NCI-H187 (cell line): ENCODE measurements at places on chromosomes 2 and 18.

GRCh38 chr2:238461051-238461450, 34.3 kb downstream of the ASB1 start:
- DNase-seq: no peak

GRCh38 chr2:235523486-235524150, 29.8 kb downstream of the AGAP1 start:
- DNase-seq: no peak

DNA sequence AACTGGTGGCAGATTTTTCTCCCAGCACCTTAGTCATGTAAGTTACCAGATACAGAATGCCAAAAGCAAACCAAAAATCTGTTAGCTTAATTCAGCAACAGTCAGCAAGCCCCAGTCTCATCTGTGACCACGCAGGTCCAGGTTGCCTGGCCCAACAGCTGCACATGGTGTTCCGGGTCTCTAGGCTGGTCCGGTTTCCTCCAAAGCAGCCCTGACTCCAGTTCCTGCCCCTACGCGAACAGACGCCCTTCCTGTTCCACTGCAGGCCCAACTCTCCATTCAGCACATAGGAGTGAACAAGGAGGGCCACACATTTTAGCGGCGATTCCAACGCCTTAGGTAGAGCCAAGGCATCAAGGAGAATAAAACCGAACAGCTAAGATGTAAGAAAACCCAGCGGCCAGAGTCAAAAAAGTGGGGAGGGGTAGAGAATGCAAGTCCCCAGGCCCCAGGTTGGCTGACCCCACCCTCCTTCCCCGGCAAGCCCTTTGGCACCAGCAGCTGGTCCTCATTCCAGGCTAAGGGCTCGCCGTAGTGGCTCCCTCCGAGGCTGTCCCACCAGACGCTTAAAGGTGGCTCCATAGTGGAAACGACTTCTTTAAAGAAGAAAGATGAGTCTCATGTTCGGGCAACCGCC, 1.5 kb downstream of the STK25 start:
- DNase-seq: no peak

DNA sequence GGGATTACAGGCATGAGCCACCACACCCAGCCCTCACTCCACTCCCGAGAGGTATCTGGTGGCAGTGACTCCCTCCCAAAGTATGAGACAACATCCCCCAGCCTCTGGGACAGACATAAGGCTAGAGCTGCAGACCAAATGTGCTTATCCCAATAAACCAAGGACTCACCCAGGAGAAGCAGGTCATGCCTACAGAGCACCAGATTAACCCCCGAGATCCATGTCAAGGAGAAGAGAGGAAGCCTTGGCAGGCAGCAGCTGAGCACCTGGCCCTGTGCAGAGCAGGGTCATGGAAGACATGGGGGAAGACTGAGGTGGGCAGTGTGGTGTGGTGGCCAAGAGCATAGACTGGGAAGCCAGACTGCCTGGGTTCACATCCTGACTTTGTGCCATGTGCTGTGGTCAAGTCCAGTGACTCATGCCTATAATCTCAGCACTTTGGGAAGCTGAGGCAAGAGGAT, 7.2 kb downstream of the RAB11FIP5 start:
- no peak for DNase-seq
